ENCODE measurements at places on chromosomes 12 and 14.

- DNase-seq, result no peak
These were observed 50.8 kb downstream of the RPS6KA5 start for GRCh38 chr14:91009501-91010152.

DNA sequence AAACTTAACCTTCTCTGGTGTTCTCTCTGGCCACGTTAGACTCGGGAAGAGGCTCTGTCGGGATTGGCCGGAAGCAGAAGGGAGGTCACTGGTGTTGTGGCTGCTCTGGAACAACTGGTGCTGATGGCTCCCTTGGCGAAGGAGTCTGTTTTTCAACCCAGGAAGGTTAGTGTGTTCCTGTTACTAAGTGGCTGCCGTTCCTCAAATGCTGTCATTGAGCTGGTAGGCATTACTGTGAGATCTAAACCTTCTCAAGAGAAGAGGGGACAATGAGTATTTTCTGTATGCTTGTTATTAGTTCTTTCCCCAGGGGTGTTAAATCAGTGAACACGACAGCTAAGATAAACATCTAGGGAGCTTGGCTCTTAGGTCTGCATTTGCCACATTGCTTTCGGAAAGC, 18.3 kb downstream of the POP5 start:
- no peak for DNase-seq

- DNase-seq, result no peak
These were observed 1477.0 kb upstream of the TMEM132C start for GRCh38 chr12:126789963-126790362.

DNA sequence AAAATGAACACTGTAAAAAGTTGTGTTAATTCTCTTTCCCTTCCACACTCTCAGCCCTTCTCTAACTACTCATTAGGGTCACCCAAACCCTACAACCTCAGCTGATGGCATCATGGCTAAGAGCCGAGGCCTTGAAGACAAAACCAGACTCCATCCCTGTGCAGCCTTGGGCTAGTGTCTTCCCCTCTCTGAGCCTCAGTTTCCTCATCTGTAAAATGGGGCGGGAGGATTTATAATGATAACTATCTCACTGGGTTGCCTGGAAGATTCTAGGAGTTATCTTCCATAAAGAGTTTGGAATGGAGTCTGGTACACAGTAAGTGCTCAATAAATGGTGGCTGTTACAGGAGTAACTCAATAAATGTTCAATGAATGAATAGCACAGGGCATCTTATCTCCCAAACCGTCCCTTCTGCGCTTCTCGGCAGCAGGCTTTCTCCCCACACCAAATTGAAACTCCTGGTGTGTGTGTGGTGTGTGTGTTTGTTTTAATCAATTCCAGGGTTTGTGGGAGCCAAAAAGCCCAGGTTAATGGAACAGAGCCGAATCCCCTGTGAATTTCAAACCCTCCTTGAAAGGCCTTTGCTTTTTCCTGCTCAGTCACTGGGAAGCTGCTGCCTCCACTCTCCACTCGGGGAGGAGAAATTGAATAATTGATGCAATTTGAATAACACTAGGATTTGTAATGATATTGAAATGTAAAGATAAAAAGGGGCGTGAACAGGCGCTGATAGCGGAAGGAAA, 61.2 kb upstream of the FAM222A start:
- no peak for DNase-seq

DNA sequence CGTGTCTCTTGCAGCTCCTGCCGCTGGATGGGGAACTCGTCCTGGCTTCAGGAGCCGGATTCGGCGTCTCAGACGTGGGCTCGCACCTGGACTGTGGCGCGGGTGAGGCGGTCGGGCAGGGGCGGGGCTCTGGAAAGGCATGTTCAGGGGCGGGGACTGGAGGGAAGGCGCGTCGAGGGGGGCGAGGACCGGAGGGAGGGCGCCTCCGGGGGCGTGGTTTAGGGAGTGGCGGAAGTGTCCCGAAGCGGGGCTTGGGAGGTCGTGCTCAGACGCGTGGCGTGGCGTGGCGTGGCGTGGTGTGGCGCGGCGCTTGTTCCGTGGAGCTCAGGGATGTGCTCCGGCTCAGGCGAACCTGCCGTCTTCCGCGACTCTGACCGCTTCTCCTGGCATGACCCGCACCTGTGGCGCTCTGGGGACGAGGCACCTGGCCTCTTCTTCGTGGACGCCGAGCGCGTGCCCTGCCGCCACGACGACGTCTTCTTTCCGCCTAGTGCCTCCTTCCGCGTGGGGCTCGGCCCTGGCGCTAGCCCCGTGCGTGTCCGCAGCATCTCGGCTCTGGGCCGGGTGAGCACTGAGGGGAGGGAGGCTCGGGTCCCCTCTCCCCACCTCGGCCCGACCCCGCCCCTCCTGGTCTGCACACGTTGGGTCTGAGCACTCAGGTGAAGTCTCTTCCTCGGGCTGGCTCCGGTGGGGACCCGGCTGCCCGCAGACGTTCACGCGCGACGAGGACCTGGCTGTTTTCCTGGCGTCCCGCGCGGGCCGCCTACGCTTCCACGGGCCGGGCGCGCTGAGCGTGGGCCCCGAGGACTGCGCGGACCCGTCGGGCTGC, 6.2 kb downstream of the AMN start:
- peak; percentile 82 for DNase-seq

GRCh38 chr14:61266891-61267740, 14.0 kb downstream of the TMEM30B start:
- DNase-seq, result no peak

GRCh38 chr14:68444449-68445168, 348.3 kb downstream of the ZFP36L1 start:
- DNase-seq, result no peak

DNA sequence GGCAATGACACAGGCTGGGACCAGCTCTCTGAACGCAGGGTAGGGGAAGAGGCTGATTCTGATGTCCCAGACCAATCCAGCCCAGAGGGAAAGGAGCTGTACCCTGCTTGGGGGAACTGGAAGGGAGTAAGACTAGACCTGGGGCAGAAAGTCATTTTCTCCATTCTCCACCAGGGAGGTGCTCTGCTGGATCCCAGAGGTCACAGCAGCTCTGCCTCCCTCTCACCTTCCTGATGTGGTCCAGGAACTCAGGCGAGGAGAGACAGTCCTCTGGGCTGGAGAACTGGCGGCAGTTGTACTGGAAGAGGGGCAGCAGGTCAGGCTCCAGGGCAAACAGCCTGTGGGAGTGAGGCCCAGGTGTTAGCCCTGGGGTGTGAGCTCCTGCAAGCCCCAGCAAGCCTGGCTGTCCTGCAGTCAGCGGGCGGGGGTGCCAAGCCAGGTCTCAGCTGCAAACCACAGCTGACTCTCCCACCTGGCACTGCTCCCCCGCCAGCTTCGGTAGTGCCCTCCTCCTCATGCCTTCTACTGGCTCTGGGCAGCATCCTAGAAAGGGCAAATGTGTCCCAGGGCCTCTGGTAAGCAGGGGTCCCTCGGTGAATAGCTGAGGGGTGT, 1.9 kb downstream of the NGB start:
- DNase-seq, result no peak

DNA sequence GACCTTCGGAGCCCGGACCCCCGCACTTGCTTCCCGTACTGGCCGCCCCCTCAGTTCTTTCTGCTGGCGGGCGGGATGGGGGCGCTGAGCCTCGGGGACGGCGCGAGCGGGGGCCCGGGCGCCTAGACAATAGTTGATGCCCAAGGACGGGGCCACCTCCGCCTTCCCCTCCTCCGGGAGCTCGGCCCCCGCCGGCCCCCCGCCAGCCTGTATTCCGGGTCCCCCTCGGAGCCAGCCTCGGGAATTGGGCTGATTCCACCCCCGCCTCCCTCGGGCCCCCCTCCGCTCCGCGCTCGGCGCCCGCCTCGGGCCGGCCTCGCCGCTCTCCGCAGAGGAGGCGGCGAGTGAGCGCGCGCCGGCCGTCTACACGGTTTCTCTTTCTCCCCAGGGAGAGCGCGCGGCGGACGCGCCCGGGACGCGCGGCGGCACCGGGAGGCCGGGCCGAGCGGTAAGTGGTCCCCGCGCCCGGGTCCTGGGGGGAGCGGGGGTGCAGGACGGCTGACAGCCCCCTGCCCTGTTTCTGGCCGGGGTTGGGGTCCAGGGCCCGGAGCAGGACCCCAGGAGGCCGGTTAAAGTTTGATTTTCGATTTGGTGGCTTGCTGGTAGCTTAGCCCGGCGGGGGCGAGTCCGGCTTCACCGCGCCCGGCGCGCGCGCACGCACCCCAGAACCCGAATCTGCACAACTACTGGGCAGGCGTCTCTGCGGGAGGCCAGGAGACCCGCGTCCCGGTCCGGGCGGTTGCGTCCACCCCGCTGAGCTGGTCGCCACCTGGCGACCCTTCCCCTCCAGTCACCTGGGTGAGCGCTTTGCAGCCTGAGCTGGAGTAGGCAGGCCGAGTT, 413.7 kb downstream of the PCNX1 start:
- DNase-seq, result peak; percentile 80

DNA sequence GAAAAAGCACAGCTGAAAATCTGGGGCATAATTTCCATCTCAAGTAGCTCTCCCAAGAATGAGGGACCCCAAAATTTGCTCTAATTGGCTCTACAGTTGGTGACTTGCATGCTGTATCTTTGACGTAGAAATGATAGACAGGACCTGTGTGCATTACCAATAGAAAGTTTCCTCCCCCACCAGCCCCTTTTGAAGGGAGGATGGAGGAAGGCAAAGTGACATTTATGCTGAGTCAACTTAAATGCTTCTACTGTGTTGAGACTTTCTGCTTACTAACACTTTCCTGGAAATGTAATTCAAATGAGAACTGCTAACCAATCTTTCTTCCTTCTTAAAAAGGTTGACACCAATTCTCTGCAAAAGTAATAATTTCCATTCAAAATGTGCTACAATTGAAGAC, 31.9 kb downstream of the TSPAN8 start:
- no peak for DNase-seq

DNA sequence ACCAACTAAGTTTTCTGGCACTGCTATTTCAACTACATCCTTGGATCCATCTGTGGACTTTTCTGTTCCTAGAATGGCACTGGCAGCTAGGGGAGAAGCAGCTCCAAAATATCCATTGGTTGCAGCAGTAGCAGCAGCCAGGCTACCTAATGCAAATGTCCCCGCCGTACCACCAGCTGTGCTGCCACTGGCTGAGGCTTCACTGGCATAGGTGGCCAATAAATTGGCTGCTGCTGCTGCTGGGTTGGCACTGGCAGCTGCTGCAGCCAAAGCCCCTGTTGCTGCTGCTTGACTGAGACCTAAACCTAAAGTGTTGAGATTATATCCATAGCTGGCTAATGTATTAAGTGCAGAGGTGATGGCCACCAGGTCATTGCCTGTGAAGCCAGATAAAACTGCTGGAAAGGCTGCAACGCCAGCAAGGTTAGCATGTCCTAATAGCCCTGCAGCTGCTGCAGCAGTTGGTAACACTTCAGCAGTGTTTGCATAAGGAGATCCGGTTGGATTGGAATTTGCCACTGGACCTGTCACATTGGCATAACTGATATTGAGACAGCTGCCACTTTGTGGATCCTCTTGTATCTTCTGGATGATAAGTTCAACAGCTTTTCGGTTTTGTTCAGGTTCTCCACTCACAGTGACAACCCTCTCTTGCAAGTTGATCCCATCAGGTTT, 149.5 kb downstream of the NOVA1 start:
- DNase-seq, result no peak

DNA sequence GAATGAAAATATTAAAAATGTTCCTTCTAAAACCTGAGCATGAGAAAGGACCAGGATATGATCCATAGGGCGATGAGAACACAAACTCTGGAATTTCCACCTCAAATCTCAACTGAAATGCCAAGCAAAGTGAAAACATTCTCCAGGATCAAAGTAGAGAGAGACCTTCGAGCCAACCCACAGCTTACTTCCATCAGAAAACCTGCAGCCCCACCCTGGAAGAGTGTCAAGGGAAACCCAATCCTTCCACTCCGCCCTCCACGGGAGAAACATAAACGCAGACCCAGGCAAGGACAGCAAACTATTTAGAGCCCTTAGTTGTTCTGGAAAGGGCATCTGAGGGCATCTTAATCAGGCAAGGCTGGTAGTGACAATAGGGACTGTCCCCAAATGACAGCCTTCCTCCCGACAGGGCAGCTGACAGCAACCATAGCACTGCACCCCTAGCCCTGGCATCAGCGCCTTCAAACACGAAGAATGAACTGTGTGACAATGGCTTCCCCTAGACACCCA, 21.8 kb downstream of the SLC15A4 start:
- DNase-seq, result no peak

DNA sequence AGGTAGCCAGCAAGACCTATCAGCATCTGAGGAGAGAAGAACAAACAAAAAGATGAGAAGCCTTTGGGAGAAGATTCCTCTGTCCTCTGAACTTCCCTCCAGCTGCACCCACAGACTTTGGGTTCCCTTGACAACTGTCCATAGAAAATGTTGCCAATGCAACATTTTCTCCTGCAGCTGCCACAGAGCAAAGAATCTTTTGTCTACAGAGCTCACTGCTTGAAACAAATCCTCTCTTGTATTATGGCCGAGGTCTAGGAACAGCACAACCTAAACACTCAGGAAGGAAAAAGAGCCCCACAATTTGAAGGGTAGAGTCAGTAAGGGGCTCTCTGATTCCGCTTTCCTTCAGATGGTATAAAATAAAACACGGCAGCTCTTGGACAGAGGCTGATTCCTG, 14.3 kb downstream of the POMT2 start:
- DNase-seq, result no peak

GRCh38 chr12:68310370-68310769, 21.8 kb downstream of the MDM1 start:
- DNase-seq, result no peak

GRCh38 chr14:61498303-61498702, 176.9 kb downstream of the PRKCH start:
- no peak for DNase-seq

GRCh38 chr14:100297320-100298300, 8.6 kb downstream of the SLC25A29 start:
- no peak for DNase-seq

GRCh38 chr14:104092931-104093365, 7.4 kb downstream of the ASPG start:
- DNase-seq, result no peak

- DNase-seq, result no peak
These were observed 25.2 kb downstream of the PMCH start for GRCh38 chr12:102172436-102172835.

DNA sequence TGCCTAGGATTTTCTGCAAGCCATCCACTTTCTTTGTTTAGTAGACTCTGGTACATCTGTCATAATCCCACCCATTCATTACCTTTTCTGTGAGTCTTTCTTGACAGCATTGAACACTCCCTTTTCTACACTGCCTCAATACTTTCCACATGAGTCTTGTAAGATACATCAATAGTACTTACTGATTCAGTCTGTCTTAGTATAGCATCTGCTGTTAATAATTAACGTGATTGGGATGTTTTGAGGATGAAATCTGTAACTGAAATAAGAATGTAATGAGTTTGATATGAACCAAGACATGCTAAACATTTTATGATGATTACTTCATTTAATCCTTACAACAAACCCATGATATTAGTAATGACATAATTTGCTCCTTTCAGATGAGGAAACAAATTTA, 196.2 kb upstream of the FOXG1 start:
- DNase-seq, result no peak

DNA sequence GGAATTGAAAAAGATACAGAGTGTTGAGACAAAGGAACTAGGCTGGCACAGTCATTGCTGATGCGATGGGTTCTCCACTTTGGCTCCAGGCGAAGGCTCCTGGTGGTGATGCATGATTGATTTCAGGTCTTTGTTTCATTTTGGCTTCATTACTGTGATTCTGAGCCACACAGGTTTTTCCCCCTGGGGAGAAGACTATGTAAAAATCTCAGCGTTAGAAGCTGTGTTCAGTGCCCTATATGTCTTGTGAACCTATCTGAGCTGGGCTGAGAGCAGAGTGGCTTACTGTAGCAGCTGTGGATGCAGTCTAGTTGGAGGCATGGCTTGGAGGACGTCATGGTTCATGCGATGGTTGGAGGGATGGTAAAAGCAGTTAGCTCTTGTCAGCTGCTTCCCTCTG, 54.0 kb downstream of the GPATCH2L start:
- DNase-seq, result no peak

All from stimulated activated naive CD4-positive, alpha-beta T cell (primary cell).